ENCODE measurements at places on chromosomes 16 and 17. TPM values are rescaled to one million over a fixed set of nuclear protein-coding genes. Genes with fewer than 3 reads are reported as not detected.

CLEC19A gene
- total RNA-seq, result not detected

PCGF2 gene
- total RNA-seq, result 77.5 TPM

KCTD19 gene
- total RNA-seq, result 0.44 TPM

AHSP gene
- not detected for total RNA-seq

RBFOX1 gene
- not detected for total RNA-seq

NAE1 gene
- total RNA-seq, result 67.6 TPM

HIC1 gene
- total RNA-seq, result 35.5 TPM

MEIOB gene
- not detected for total RNA-seq

CDH11 gene
- 14.9 TPM for total RNA-seq

ITGAD gene
- total RNA-seq, result not detected

TNFRSF17 gene
- total RNA-seq, result not detected

RFWD3 gene
- total RNA-seq, result 47.6 TPM

SCARF1 gene
- 93.7 TPM for total RNA-seq

IFT20 gene
- total RNA-seq, result 36.3 TPM

LYRM9 gene
- 4.0 TPM for total RNA-seq

All from endothelial cell of umbilical vein (primary cell).